ENCODE measurements at places on chromosomes 16 and 17.

DNA sequence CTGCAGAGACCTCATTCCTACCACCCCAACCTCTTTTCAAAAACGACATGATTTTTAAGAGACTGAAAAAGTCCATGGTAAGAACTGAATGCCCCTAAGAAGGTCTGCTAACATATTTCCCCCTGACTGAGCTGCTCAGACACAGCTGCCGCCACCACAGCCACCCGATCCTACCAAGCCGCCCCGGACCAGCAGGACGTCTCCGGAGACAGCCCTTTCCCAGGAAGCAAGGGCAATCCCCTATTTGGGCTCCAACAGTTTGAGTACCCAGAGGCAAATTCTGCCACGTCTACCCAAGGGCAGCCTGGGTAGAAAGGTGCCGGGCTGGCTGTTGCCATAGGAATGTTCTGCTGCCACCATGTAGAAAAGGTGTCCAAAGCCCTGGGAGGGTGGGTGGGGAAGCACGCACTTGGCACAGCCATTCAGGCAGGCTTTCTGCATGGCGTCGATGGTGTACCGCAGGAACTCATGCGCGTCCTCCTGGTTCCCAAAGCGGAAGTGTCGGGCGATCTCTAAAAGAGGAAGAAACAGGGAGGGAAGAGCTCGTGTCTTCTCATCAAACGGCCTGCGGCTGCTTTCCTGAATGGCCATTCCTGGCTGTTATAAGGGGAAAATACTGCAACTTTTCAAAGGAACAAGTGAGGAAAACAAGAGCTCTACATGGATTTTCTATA, 13.6 kb downstream of the USP36 start:
- DNase-seq, result no peak
- no peaks in the 10 kb centered on the region for H3K4me1 ChIP-seq
- H3K27ac ChIP-seq, result no peak overlapping the region
- no peak overlapping the region for H3K4me3 ChIP-seq

DNA sequence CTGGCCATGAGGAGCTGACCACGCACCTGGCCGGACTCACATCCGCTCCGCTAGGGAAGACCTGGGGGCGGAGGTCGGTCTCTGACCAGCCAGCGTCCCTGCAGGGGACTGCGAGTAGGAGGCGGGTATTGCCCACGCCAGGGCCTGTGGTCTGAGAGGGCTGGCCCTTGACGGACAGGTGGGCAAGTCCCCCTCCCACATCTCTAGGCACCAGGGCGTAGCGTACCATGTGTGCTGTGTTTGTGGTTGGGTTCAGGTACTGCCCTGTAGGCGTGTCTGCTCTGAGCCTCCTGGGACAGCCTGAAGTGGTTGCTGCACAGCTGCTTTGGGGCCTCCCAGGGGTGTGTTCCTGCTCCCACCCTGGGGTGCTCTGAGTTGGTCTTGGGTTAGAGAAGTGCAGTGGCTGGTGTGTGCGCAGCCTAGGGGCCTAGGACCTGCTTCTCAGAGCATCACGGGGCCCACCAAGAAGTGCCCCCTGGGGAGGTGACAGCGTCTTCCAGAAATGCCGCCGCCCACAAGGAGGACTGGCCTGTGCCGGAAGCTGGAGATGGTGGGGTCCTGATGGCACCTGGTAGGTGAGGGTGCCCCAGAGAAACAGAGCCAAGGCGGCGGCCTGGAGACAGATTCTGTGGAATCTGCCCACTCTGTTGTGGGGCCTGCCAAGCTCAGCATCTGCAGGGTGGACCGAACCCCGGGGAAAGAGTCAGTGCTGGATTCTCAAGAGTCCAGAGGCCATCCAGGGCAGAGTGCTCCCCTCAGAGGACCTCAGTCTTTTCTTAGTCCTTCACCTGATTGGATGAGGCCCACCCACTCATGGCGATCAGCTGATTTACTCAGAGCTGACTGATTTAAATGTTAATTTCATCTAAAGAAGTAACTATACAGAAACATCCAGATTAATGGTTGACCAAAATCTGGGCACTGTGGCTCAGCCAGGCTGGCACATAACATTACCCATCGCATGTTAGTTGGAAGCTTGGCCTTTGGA, 48.3 kb downstream of the WDR45B start:
- no peak overlapping the region for H3K27ac ChIP-seq
- DNase-seq, result no peak
- no peaks in the 10 kb centered on the region for H3K27me3 ChIP-seq

GRCh38 chr16:87324411-87325275, 7.5 kb upstream of the C16orf95 start:
- H3K27ac ChIP-seq, result no peak overlapping the region
- H3K4me1 ChIP-seq, result no peaks in the 10 kb centered on the region
- DNase-seq, result peak; percentile 63
- H3K4me3 ChIP-seq, result no peak overlapping the region
- no peaks in the 10 kb centered on the region for H3K27me3 ChIP-seq

- H3K27ac ChIP-seq, result peak overlapping the region; percentile 74
- peaks cover 19% of the 10 kb centered on the region for H3K36me3 ChIP-seq
- H3K27me3 ChIP-seq, result no peaks in the 10 kb centered on the region
- peak overlapping the region; percentile 24 for H3K4me3 ChIP-seq
Observed at GRCh38 chr16:21162661-21163151, 4.2 kb downstream of the LDAF1 start.

DNA sequence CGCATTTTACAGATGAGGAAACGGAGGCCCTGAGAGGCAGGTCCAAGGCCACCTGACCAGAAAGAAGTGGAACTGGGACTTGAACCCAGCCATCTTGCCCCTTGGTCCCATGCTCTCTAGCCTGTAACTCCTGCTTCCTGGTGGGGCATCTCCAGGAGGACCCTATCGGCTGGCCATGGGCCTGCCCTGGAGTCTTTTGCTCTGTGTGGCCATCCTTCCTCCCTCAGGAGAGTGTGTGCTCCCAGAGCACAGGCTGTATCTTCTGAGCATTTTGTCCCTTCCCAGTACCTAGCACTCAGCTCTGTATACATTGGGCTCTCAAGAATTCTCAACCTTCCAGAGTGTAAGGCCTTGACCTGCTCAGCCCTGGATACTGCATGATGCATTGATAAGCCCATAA, 28.4 kb upstream of the STH start:
- no peaks in the 10 kb centered on the region for H3K36me3 ChIP-seq
- no peaks in the 10 kb centered on the region for H3K27me3 ChIP-seq
- DNase-seq, result no peak

DNA sequence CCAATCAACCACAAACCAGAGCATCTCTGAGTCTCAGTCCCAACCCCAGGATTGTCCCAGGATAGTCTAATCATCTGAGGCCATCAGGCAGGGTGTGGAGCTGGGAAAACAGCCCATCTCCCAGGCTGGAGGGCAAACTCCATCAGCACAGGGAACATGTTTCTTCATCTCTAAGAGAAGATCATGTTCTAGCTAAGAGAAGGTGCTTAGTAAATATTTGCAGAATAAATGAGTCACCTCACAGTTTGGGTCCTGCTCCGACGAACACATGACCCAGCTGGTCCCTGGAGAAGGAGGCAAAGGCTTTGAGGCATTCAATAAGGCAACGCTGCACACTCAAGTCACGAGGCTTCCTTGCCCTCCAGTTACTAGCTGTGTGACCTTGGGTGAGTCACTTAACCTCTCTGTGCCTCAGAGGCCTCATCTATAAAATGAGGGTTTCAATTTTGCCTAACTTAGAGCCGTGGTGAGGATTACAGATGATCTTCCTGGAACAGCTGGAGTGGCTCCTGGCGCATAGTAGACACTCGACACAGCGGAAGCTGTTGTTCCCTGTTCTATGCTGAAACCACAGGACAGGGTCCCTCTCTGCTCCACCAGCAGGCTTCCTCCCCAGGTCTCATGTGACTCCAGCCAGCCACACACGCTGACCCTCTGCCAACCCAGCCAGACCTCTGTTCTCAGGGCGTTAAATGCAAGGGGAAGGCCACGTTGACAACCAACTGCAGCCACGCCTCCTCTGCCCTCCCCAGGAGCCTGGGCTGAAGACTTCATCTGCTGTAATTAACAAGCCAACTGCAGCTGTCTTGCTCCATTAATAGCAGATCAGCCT, 10.3 kb upstream of the RPL38 start:
- no peak overlapping the region for H3K4me3 ChIP-seq
- no peaks in the 10 kb centered on the region for H3K4me1 ChIP-seq
- no peak overlapping the region for H3K27ac ChIP-seq
- DNase-seq, result peak; percentile 76
- H3K36me3 ChIP-seq, result no peaks in the 10 kb centered on the region

GRCh38 chr16:50371936-50372595, 3.3 kb upstream of the BRD7 start:
- DNase-seq, result no peak
- H3K27ac ChIP-seq, result peak overlapping the region; percentile 79
- H3K36me3 ChIP-seq, result no peaks in the 10 kb centered on the region
- no peak overlapping the region for H3K4me3 ChIP-seq
- no peaks in the 10 kb centered on the region for H3K27me3 ChIP-seq
- peaks cover 26% of the 10 kb centered on the region for H3K4me1 ChIP-seq

- H3K27ac ChIP-seq, result no peak overlapping the region
- no peaks in the 10 kb centered on the region for H3K27me3 ChIP-seq
- H3K4me1 ChIP-seq, result peaks cover 5% of the 10 kb centered on the region
Observed at GRCh38 chr16:19879241-19879792, 5.3 kb downstream of the GPRC5B start.

DNA sequence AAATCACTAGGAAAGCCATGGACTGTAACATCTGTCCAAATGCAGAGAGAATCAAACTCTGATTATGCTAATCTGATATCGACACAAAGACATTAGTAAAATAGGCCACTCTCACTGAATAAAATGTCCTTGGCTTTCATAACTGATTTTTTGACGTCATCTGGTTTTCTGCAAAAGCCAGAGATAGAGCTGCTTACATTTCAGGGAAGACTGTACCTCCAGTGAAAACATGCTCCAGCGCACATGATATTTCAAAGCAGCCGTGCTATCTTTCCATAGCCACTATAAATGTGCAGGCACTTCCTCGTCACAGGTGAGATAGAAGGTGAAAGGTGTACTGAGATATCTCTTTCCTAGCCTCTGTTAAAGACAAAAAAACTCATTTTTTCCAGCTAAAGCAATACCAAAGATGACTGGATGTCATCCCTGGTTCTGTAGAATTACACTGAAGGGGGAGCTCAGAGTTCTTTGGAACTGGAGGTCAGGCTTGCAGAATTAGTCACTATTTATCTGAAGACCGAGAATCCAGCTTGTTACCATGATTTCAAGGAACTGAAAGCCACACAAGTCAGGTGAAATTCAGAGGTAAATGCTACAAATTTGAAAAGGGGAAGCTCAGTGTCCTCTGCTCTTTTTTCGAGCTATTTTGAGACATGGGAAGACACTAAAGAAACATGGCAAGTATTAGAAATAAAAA, 249.5 kb downstream of the CA10 start:
- no peaks in the 10 kb centered on the region for H3K36me3 ChIP-seq
- H3K4me3 ChIP-seq, result no peak overlapping the region
- H3K4me1 ChIP-seq, result no peaks in the 10 kb centered on the region

GRCh38 chr16:81830845-81831540, 51.9 kb downstream of the PLCG2 start:
- no peaks in the 10 kb centered on the region for H3K27me3 ChIP-seq
- no peak overlapping the region for H3K27ac ChIP-seq
- no peak overlapping the region for H3K4me3 ChIP-seq
- H3K4me1 ChIP-seq, result no peaks in the 10 kb centered on the region
- no peak for DNase-seq
- no peaks in the 10 kb centered on the region for H3K36me3 ChIP-seq

GRCh38 chr16:77758508-77758907, 29.9 kb upstream of the VAT1L start:
- H3K27ac ChIP-seq, result no peak overlapping the region
- H3K36me3 ChIP-seq, result no peaks in the 10 kb centered on the region
- no peaks in the 10 kb centered on the region for H3K27me3 ChIP-seq
- no peaks in the 10 kb centered on the region for H3K4me1 ChIP-seq

DNA sequence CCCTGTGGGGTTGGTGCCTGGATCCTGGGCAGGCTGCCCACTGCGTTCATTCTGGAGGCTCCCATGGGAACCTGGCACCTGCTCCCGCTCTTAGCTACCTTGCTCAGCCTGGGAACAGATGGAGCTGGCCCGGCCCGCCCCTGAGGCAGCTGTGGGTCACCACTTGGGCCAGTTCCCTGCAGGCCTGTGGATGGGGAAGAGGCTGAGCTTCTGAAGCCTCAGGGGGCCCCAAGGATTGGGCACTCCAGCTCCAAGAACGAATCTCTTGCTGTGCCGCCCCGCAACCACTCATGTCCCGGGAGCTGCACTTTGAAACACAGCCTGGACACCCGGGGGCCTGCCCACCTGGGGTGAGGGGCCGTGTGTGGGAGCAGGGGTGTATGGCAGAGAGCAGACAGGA, 37.7 kb downstream of the BAHCC1 start:
- no peak for DNase-seq
- no peaks in the 10 kb centered on the region for H3K36me3 ChIP-seq
- H3K4me1 ChIP-seq, result peaks cover 19% of the 10 kb centered on the region
- no peaks in the 10 kb centered on the region for H3K27me3 ChIP-seq
- H3K4me3 ChIP-seq, result no peak overlapping the region

DNA sequence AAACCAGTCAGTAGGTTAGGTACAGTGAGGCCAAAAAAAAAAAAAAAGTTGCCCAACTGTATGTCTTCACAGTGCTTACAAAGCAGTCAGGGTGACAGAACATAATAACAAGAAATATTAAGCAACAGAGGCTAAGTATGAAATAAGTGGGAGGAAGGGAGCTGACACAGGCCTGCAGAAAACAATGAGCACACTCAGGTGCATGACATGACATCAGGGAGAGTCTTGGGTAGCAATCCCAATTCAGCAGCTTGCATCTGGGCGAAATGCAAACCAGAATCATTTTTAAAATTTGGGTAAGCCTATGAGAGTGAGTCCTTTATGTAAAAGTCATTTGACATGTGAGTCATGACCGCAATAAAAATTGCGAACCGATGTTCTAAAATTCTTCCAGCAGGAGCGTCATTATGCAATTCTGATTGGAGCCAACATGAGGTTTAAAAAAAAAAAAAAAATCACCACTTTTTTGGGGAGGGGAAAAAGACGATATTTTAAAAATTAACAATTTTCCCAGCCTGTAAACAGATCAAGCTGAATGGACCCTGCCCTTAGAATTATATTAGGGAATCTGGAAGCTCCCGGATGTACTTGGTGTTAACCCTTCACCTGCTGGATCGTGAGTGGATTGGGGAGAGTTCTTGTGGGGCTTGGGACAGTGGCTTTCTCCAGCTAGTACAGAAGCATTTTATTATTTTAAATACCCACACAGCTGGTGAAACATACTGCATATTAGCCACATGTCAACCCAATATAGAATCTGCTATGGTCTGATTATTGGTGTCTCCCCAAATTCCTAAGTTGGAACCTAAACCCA, 127.9 kb downstream of the NPIPB5 start:
- DNase-seq, result no peak
- H3K27me3 ChIP-seq, result no peaks in the 10 kb centered on the region
- H3K27ac ChIP-seq, result no peak overlapping the region
- H3K4me1 ChIP-seq, result no peaks in the 10 kb centered on the region
- H3K4me3 ChIP-seq, result no peak overlapping the region

GRCh38 chr16:4879049-4879448, 31.8 kb downstream of the UBN1 start:
- H3K27me3 ChIP-seq, result no peaks in the 10 kb centered on the region
- H3K36me3 ChIP-seq, result peaks cover 95% of the 10 kb centered on the region
- H3K4me3 ChIP-seq, result no peak overlapping the region
- H3K4me1 ChIP-seq, result no peaks in the 10 kb centered on the region

Data from ascending aorta (tissue), 2 donors.